ENCODE measurements at places on chromosomes 16 and 17. TPM values are rescaled to one million over a fixed set of nuclear protein-coding genes. Genes with fewer than 3 reads are reported as not detected.

GRCh38 chr16:31428638-31429247 is 583 bp upstream of the COX6A2 start:
- no peaks in the 10 kb centered on the region for H3K27me3 ChIP-seq
- no peak overlapping the region for H3K4me3 ChIP-seq
- no peak for DNase-seq
- no peak overlapping the region for H3K27ac ChIP-seq
- peaks cover 7% of the 10 kb centered on the region for H3K4me1 ChIP-seq

- no peak for DNase-seq
- peaks cover 68% of the 10 kb centered on the region for H3K36me3 ChIP-seq
- H3K4me1 ChIP-seq: peaks cover 49% of the 10 kb centered on the region
- H3K27ac ChIP-seq: no peak overlapping the region
Measured at GRCh38 chr17:17180141-17180603, 26.0 kb downstream of the PLD6 start.

DNA sequence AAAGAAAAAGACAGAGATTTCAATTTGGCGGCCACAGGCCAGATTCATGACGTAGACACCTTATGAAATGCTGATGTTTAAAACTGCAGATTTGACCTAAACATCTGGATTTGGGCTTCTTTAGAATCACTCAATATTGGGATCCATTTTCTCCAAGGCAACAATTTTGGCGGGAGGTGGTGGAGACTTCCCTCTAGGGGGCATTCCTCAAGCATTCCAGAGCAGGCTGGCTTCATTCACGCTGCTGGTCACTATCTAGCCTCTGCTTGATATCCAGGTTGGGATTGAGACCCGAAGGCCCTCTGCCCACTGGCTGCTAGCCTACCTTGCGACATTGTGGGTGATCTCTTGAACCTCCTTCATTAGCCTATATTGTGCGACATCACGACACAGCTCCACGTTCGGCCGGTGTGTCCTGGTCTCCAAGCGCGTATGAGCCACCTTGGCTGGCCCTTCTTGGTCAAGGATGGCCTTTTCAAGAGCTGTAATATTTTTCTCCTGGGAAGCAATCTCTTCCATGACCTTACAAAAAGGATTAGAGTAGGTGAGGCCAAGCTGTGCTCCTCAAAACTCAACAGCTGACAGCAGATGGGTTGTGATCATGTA is 24.5 kb downstream of the FBXO39 start:
- no peak for DNase-seq
- no peaks in the 10 kb centered on the region for H3K36me3 ChIP-seq
- no peak overlapping the region for H3K4me3 ChIP-seq
- peaks cover 3% of the 10 kb centered on the region for H3K27me3 ChIP-seq

DNA sequence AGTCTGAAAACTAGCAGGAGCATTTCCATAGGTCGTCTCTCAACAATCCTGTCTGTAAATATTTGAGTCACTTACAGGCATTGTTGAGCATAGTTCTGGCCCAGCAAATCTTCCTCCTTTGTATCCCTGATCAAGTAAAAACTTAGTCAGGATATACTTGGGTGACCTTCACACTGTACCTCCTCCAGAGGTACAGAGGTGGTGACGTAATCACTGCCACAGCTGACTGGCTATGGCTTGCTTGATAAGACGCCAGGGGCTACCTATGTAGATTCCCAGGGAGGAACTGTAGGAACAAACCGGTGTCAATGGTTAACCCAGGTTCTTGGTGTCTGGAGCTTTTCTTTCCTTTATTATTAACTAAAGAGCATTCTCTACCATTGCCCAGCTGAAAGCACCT is at the start of gene KCNJ16:
KCNJ16 (plus strand) TSS at position 270 of the 400 bp plus-strand sequence. CDS start 56,863 bp downstream, outside the sequence.
- DNase-seq: no peak
- H3K27ac ChIP-seq: no peak within 1 kb of the TSS
- no peaks in the 10 kb centered on the region for H3K36me3 ChIP-seq
- H3K4me3 ChIP-seq: no peak within 1 kb of the TSS
- no peaks in the 10 kb centered on the region for H3K4me1 ChIP-seq
- H3K27me3 ChIP-seq: no peaks in the 10 kb centered on the region

- H3K36me3 ChIP-seq: peaks cover 50% of the 10 kb centered on the region
- no peak for DNase-seq
- H3K27me3 ChIP-seq: no peaks in the 10 kb centered on the region
Measured at GRCh38 chr17:653724-654123, 60.9 kb downstream of the VPS53 start.

AHSP gene
- not detected for polyA plus RNA-seq

CCDC200 gene
- 0.16 TPM for polyA plus RNA-seq

CTRB2 gene
- not detected for polyA plus RNA-seq

TAC4 gene
- not detected for polyA plus RNA-seq

Measured in B cell (primary cell).